Stomach (tissue), 19 donors: ENCODE measurements at places on chromosomes 7 and 10. TPM values are rescaled to one million over a fixed set of nuclear protein-coding genes. Genes with fewer than 3 reads are reported as not detected.

GRCh38 chr7:118844748-118845147 lies 620.2 kb downstream of the ANKRD7 start:
- DNase-seq, result no peak

DNA sequence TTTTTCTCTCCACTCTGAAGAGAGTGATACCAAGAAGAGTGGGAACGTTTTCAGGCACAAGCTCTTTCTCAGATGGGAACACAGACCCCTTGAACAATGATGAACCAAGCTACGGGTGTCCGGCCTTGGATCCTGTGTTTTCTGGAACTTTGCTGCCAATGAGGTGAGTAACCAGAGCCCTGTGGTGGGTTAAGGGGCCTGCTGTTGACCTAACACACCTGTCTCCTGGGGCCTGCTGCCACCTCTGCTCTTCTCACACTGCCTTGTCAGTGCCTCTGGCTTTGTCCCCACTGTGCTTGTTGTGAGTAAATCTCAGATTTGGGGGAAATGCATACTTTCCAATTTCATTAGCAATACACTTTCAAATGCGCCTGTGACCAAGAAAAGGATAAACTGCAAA lies 1.4 kb upstream of the PKD1L1 start:
- DNase-seq, result no peak

- DNase-seq, result no peak
These were observed 180.0 kb upstream of the AHR start for GRCh38 chr7:17118412-17118811.

- no peak for DNase-seq
These were observed 2.6 kb downstream of the MDH2 start for GRCh38 chr7:76050545-76050944.

- DNase-seq, result no peak
These were observed 27.0 kb downstream of the SND1 start for GRCh38 chr7:127678947-127679346.

DNA sequence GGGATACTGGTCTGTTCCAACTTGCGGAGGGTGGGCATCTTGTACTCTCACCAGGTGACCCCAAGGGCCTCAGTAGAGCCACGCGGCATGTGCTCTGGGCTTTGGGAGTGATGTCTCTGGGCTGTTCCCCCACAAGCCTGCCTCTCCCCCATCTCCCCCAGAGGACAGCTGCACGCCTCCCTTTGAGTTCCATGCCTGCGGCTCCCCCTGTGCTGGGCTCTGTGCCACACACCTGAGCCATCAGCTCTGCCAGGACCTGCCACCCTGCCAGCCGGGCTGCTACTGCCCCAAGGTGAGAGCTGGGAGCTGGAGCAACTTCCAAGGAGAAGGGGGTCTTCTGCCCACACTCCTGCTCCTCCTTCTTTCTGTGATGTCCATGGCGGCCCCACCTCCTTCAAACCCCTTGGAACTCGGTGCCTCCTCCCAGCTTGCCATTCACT lies 15.0 kb upstream of the ZNF862 start:
- DNase-seq, result no peak

Gene FBXL13
- polyA plus RNA-seq, result 6.0 TPM

Gene TMEM213
- polyA plus RNA-seq, result 0.08 TPM
